Muscle of back (tissue), 13 donors: ENCODE measurements at places on chromosomes 2 and 18. TPM values are rescaled to one million over a fixed set of nuclear protein-coding genes. Genes with fewer than 3 reads are reported as not detected.

DNA sequence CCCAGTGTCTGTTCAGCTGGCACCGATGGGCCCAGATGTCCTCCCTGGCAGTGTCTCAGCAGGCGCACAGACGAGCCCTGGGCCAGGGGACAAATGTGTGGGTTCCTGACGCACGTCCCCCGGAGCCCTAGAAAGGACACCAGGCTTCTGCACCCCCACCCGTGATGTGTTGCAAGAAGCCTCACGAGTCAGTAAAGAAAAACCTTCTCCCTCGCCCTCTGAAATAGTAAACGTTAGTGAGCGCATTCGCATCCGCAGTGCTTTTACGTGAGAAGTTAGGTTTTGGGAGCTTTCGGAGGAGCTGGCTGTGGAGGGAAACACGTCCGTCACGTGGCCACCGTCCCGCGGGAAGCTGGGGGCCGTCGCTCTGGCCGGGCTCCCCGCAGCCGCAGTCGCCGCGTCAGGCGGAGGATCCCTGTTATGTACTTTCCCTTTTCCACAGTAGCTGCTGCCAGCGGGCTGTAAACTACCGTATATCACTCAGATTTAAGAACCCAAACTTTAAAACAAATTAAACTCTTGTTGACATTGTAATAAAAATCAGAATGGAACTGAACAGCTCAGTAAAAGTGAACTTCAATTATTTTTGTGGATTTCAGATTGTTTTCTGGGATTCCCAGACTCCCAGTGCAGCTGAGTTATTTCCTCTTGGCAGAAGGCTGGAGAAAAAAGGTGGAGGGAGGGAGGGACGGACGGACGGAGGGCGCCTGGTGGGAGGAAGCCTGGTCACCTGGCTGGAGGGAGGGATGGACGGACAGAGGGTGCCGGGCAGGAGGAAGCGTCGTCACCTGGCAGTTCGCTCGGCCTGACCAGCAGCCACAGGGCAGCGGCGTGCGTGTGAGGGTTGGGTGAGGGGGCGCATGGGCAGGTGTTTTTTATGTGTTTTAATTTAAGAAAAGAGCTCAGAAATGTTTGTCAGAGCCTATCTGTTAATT, 112.1 kb downstream of the NFATC1 start:
- DNase-seq, result peak; percentile 77

- peak; percentile 75 for DNase-seq
Observed at GRCh38 chr2:43210467-43211303, 15.7 kb downstream of the ZFP36L2 start.

GRCh38 chr18:3225588-3225987, 5.8 kb upstream of the MYOM1 start:
- DNase-seq, result no peak

- no peak for DNase-seq
Observed at GRCh38 chr2:12560618-12561017, 156.1 kb upstream of the TRIB2 start.

GRCh38 chr2:3586220-3586619, 8.7 kb upstream of the COLEC11 start:
- DNase-seq, result no peak

DNA sequence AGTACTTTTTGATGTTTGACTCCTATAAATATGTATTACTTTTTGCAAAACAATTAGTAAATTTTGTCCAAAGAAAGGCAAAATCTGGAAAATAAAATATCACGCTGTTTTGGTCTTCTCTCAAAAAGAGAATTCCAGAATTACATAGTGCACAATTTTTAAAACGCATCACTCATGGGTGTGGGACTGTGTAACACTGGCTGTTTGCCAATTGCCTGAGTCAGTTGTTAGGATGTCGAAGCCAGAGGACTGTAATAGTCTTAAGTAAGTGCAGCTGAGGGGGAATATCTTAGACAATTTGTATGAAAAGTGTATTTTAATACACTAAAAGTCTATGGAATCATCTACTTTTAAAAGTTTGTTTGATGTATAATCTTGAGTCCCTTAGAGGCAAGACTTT, 24.1 kb upstream of the EPHA4 start:
- peak; percentile 59 for DNase-seq

DNA sequence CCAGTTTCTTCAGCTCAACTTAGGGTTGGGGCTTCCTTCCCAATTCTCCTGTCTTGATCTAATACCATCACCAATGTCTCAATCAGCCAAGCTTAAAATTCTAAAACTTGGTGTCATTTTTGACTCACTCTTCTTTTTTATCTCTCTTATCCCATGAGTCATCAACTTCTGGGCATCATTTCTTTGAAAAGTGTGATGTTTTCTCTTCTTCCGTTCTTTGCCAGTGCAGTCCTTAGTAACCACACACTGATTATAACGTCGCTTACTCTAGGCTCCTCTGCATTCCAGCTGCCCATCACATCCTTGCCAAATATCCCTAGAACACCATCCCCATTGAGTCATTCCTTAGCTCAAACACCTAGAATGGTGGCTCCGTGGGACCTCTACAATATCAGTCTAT, 27.4 kb upstream of the MRO start:
- DNase-seq, result no peak

DNA sequence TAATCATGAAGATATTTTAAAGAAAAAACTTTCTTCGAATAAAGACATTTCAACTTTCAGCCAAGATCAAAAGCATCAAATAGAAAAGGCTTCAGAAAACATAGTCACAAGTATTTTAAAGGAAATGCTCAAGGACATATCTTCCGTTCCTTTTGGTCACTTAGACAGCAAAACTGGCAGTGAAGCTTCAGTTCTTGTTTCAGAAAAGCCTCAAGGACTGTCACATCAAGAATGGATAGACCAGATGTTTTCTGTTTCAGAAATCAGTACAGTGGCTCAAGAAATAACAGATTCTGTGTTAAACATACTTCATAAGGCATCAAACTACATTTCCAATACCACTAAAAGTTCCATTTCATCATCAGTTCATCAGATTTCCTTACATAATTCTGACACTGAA, 51.8 kb downstream of the FSIP2 start:
- DNase-seq, result no peak

GRCh38 chr2:186187854-186188253, 298.2 kb upstream of the ZC3H15 start:
- no peak for DNase-seq

DNA sequence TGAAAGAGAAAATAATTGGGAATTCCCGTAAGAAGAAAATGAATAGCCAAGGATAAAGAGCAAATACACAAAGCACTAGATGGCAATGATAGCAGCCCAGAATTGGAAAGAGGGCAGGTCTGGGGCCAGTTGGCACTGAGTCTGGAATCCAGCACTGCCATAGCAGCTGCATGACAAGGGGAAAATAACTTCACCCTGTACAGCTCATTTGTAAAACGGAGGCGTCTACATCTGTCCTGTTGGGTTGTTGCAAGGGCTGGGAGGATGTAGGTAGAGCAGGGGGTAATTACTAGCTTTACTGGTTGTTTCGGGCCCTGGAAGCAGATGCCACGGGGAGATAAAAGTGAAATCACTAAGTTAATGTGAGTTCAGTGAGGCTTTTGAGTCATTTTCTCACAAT, 110.0 kb upstream of the RASGRP3 start:
- peak; percentile 66 for DNase-seq

DNA sequence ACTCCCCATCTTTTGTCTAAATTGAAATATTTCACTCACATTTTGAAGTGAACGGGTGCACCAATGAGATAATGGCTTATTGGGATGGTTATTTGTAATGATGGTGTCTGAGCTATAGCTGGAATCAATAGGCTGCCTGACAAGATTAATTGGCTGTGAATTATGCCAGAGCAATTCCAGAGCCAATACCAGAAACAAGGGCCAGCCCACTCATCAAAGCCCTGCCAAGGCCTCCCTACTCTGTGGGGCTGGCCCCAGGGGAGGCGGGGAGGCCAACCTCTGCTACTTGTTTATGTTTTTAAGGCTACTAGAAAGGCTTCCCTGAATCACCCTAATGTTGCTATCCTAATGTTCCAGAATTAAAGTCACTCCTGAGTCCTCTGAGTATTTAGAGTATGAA, 29.1 kb upstream of the NEMP2 start:
- no peak for DNase-seq

- DNase-seq, result peak; percentile 84
Observed at GRCh38 chr2:48527226-48527885, 2.6 kb upstream of the STON1 start.

DNA sequence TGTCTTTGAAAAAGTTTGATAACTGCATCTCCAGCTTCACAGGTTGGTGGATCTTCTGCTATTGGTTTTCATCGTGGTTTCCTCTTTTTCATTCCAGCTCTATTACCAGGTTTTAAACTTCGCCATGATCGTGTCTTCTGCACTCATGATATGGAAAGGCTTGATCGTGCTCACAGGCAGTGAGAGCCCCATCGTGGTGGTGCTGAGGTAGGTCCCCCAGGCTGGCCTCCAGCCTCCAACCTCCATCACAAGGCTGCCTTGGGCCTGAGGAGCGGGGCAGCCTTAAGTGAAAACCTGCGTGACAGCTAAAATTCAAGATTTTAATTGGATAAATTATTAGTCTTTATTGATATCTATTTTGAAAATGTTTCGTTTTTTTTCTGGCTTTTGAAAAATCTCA, 9.7 kb downstream of the SEC11C start:
- DNase-seq, result no peak

GRCh38 chr2:74902281-74902860, 56.1 kb upstream of the POLE4 start:
- DNase-seq, result no peak

- no peak for DNase-seq
Observed at GRCh38 chr2:101854877-101855276, 136.9 kb upstream of the IL1R2 start.

- DNase-seq, result no peak
Observed at GRCh38 chr2:181364492-181365170, 92.6 kb upstream of the ITGA4 start.

ALK gene
- polyA plus RNA-seq, result 0.36 TPM

CXCR1 gene
- polyA plus RNA-seq, result 0.18 TPM

CD8B2 gene
- polyA plus RNA-seq, result 0.09 TPM

G6PC2 gene
- polyA plus RNA-seq, result 0.09 TPM

ZAP70 gene
- 5.3 TPM for polyA plus RNA-seq

TMEM247 gene
- polyA plus RNA-seq, result not detected

TRIB2 gene
- 79.7 TPM for polyA plus RNA-seq

SPEG gene
- 134 TPM for polyA plus RNA-seq

GCG gene
- polyA plus RNA-seq, result 10.4 TPM

FOXI3 gene
- not detected for polyA plus RNA-seq

ATP6V1B1 gene
- 1.4 TPM for polyA plus RNA-seq

TEX51 gene
- polyA plus RNA-seq, result not detected
